Adrenal gland (tissue), 19 donors: ENCODE measurements at places on chromosomes 16 and 17. TPM values are rescaled to one million over a fixed set of nuclear protein-coding genes. Genes with fewer than 3 reads are reported as not detected.

DNA sequence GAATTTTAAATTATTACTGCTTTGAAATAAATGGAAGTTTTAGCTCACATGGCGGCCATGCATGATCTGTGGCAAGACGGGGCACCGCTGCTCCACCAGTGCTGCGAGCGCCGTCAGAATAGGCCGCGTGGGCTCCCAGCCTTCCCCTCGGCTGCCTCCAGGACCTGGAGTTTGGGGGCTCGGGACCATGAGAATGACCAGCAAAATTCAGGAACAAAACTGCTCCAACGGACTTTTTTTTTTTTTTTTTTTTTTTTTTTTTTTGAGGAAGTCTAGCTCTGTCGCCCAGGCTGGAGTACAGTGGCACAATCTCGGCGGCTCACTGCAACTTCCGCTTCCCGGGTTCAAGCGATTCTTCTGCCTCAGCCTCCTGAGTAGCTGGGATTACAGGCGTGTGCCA, 38.3 kb upstream of the AKAP1 start:
- peaks cover 7% of the 10 kb centered on the region for H3K27me3 ChIP-seq
- H3K4me3 ChIP-seq: no peak overlapping the region
- DNase-seq: no peak
- no peak overlapping the region for H3K27ac ChIP-seq
- H3K36me3 ChIP-seq: no peaks in the 10 kb centered on the region

DNA sequence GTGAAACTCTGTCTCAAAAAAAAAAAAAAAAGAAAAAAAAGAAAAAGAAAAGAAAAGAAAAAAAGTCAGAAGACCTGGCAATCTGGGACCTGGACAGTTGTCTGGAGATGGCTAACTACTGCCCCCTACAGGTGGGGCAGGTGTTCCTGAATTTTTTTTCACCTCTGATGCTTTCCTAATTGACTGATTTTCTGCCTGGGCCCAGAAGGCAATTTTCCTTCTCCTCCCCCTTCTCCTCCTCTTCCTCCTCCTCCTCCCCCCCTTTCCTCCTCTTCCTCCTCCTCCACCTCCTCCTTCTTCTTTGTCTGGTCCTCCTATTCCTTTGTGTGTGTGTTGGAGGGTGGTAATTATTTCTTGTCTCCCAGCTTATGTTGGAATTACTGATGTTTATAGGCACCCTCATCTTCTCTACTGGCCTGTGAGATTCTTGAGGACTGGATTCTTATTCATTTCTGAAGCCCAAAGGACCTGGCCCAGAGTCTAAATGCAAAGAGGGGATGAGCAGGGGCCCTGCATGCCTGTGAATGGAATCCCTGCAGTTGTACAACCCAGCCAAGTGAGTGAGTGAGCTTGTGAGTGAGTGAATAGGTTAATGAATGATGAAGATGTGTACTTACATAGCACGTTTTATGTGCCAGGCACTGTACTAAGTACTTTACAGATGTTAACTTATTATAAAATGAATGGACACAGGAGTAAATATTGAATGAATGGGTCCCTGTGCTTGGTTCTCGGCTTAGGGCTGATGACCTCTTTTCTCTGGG, 26.9 kb downstream of the IRX5 start:
- no peaks in the 10 kb centered on the region for H3K4me1 ChIP-seq
- H3K36me3 ChIP-seq: no peaks in the 10 kb centered on the region
- DNase-seq: no peak
- H3K27ac ChIP-seq: no peak overlapping the region
- peaks cover 3% of the 10 kb centered on the region for H3K27me3 ChIP-seq

GRCh38 chr16:89171216-89172170, at the start of gene CDH15:
CDH15 (plus strand) TSS chr16:89171748; CDS start chr16:89171832, 84 bp downstream.
- H3K4me1 ChIP-seq: peaks cover 14% of the 10 kb centered on the region
- no peak within 1 kb of the TSS for H3K4me3 ChIP-seq
- DNase-seq: peak; percentile 95
- no peak within 1 kb of the TSS for H3K27ac ChIP-seq

DNA sequence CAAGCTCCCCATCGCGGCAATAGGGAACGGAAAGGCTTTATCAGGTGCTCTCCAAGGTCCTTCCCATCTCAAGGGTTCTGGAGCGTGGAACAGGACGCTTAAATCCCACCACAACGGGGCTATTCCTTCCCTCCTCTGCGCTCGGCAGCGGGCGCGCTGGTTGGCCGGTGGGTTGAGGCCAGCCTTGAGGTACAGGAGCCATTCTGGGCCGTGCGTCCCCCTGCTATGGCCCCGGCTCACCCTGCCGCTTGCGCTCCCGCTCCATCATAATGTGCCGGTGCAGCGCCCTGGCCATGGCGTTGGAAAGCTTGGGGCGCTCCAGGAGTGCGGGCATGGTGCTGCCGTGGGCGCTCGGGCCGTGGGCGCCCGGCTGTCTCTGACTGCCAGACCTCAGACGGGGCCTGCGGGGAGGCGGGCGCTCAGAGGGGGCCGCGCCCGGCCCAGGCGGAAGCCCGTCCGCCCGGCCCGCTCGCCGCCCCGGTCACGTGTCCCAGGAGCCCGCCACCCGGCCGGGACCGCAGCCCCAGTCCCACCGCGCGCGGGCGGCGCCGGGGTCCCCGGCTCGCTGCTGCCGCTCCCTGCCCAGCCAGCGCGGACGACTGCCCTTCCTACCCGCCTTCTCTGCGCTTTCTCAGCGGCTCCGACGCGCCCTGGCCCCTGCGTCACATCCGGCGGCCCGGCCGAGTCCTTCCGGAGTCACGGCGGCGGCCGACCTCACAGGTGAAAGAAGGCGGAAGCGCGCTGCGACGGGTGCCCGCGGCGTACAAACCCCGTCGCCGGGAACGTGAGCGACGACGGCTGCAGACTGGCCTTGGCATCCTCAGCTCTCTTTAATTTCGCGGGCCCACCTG, at the start of gene GPS2:
GPS2 (minus strand) TSS at position 642 of the 851 bp plus-strand sequence; CDS start at position 334, 308 bp downstream.
- H3K27me3 ChIP-seq: no peaks in the 10 kb centered on the region
- DNase-seq: peak; percentile 92
- H3K4me1 ChIP-seq: peaks cover 52% of the 10 kb centered on the region
- peaks cover 64% of the 10 kb centered on the region for H3K36me3 ChIP-seq
- H3K27ac ChIP-seq: peak within 1 kb of the TSS; percentile 93

- H3K36me3 ChIP-seq: no peaks in the 10 kb centered on the region
- no peaks in the 10 kb centered on the region for H3K4me1 ChIP-seq
- no peak overlapping the region for H3K27ac ChIP-seq
- H3K4me3 ChIP-seq: no peak overlapping the region
- peaks cover 5% of the 10 kb centered on the region for H3K27me3 ChIP-seq
- no peak for DNase-seq
These were observed 126.6 kb downstream of the AXIN2 start for GRCh38 chr17:65434878-65435277.

DNA sequence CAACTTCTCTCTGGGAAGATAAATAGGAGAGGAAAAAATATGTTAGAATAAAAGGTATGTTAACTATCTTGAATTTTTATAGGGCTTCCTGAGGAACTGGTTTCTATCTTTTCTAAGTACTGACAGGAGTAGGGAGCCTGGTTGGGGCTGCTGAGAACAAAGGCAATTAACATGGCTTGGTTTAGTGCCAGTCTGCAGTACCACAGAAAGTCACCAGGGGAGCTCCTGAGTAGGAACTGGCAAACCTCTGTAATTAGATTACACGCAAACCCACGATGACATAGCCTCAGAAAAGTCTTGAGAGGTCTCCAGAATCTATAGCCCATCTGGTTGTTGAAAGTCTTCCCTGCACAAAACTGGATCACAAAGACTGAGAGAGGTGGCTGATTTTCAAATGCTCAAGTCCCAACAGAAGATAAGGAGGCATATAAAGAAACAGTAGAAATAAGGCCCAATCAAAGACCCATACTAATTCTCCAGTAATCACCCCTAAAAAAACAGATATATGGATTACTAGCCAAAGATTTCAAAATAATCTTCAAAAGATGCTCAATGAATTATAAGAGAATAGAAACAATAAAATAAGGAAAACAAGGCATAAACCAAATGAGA, 11.7 kb upstream of the CNTNAP4 start:
- H3K27ac ChIP-seq: no peak overlapping the region
- H3K4me1 ChIP-seq: no peaks in the 10 kb centered on the region
- no peaks in the 10 kb centered on the region for H3K27me3 ChIP-seq
- no peak overlapping the region for H3K4me3 ChIP-seq

DNA sequence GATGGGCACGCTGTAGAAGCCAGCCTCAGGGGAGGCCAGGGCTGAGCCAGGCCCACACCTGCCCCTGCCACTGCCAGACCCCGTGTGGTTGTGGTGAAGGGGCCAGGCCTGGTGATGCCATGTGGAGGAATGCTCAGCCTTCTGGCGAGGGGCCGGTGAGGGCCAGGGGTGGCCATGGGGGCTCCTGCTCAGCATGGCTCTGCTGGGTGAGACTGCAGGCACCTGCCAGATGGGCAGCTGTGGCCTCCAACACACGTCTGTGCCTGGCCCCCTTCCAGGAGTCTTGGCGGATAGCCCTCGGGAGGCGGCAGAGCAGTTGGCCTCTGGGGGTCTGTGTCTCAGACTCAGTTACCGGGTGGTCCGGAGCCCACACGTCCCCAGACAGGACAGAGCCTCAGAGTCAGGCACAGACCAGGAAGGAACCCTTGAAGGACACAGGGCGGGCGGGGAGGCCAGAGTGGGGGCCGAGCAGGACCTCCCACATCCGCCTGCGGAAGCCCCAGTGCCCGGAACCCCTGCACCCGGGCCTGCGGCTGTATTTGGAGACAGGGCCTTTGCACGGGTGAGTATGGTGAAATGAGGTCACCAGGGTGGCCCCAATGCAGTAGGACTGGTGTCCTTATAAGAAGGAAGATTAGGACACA, 22.5 kb upstream of the CHMP6 start:
- H3K4me3 ChIP-seq: no peak overlapping the region
- DNase-seq: peak; percentile 38
- H3K36me3 ChIP-seq: no peaks in the 10 kb centered on the region
- H3K4me1 ChIP-seq: peaks cover 8% of the 10 kb centered on the region
- H3K27me3 ChIP-seq: no peaks in the 10 kb centered on the region

- no peaks in the 10 kb centered on the region for H3K27me3 ChIP-seq
- H3K4me1 ChIP-seq: no peaks in the 10 kb centered on the region
- no peaks in the 10 kb centered on the region for H3K36me3 ChIP-seq
- no peak overlapping the region for H3K4me3 ChIP-seq
These were observed 32.1 kb upstream of the LONP2 start for GRCh38 chr16:48212033-48212432.

- H3K27ac ChIP-seq: no peak overlapping the region
- H3K36me3 ChIP-seq: no peaks in the 10 kb centered on the region
- H3K4me1 ChIP-seq: no peaks in the 10 kb centered on the region
These were observed 35.9 kb downstream of the CACNA1G start for GRCh38 chr17:50596191-50597037.

DNA sequence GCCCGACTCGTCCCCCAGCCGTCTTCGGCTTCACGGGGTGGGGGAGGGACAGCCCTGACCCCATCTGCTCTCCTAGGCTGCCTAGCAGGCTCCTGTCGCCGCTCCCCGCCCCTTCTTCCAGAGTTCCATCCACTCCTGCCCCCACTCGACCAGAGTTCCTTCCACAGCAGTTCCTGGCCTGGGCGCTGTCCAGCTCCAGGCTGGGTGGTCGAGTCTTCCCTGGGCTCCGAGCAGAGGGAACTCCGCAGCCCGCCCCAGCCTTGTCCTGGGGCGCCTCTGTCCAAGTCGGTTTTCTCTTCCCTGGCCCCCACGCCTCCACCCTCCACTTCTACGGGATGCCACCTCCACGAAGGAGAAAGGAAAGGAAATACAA, 1.4 kb downstream of the PYY start:
- no peak for DNase-seq
- no peak overlapping the region for H3K4me3 ChIP-seq
- no peak overlapping the region for H3K27ac ChIP-seq
- no peaks in the 10 kb centered on the region for H3K4me1 ChIP-seq
- H3K36me3 ChIP-seq: no peaks in the 10 kb centered on the region

DNA sequence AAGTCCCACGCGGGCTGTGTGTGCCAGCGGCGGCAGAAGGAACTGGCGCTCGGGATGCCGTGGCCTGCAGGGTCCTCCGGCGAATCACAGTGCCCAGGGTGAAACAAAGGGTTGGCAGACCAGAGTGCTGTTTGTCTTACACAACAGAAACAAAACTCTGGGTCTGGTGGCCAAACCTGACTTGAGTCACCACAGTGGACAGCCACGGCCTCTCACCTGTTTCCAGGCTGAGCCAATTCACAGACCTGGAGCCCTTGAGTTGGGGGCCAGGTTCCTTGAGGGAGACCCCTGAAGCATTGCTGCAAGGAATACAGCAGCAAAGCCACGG, 2.1 kb upstream of the CHMP6 start:
- H3K27ac ChIP-seq: no peak overlapping the region
- H3K27me3 ChIP-seq: no peaks in the 10 kb centered on the region
- H3K4me1 ChIP-seq: peaks cover 24% of the 10 kb centered on the region

DNA sequence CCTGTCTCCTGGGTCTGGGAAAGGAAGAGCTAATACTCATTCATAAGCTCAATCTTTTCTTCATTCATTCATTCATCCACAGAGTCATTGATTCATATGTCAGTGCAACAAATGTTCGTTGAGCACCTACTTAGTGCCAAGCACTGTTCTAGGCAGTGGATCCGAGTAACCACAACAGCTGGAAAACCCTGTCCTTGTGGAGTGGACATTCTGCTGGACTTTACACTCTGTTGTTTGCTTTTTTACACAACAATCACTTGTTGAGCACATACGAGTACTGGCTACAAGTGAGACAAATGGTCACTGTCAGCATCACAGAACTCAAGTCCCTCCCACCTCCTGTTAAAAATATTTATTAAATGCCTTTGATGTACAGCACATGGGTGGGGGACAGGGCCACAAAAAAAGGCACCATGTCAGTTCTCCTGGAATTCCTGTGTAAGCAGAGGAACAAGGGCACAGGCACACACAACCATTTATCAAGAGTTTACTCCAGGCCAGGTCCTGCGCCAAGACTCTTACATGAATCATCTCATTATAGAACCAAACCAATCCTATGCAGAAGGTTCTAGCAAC, 46.9 kb downstream of the TEKT5 start:
- DNase-seq: no peak
- H3K27ac ChIP-seq: no peak overlapping the region
- no peaks in the 10 kb centered on the region for H3K27me3 ChIP-seq
- H3K4me3 ChIP-seq: no peak overlapping the region

GRCh38 chr17:62626719-62627218, 701 bp upstream of the MRC2 start:
- H3K27ac ChIP-seq: peak overlapping the region; percentile 88
- no peak overlapping the region for H3K4me3 ChIP-seq
- peak; percentile 35 for DNase-seq
- H3K4me1 ChIP-seq: no peaks in the 10 kb centered on the region

DNA sequence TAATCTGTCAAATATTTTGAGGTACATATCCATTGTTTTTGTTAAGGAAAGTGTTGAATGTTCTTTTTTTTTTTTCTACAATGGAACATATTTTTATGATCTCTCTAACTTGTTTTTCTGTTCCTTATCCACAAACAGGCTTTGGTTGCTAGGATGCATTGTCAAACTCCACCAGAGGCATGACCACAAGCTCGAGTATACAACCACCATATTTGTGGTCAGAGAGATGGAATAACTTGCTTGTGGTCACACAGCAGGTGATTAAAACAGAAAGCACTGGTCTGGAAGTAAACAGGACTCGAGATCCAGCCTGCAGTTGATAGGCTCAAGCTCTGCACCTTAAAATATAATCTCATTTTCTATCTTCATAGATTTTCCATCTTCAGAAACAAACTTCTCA, 105.8 kb upstream of the ADAMTS18 start:
- no peaks in the 10 kb centered on the region for H3K36me3 ChIP-seq
- H3K27me3 ChIP-seq: no peaks in the 10 kb centered on the region
- H3K27ac ChIP-seq: no peak overlapping the region
- no peak for DNase-seq
- no peak overlapping the region for H3K4me3 ChIP-seq

TBC1D28 gene
- not detected for total RNA-seq

ABCC1 gene
- total RNA-seq: 38.8 TPM

SDK2 gene
- 0.95 TPM for total RNA-seq

ESRP2 gene
- total RNA-seq: 0.50 TPM
